Activated CD8-positive, alpha-beta memory T cell treated with anti-CD3 and anti-CD28 coated beads for 48 hours (primary cell): ENCODE measurements at places on chromosomes 1 and 21.

DNA sequence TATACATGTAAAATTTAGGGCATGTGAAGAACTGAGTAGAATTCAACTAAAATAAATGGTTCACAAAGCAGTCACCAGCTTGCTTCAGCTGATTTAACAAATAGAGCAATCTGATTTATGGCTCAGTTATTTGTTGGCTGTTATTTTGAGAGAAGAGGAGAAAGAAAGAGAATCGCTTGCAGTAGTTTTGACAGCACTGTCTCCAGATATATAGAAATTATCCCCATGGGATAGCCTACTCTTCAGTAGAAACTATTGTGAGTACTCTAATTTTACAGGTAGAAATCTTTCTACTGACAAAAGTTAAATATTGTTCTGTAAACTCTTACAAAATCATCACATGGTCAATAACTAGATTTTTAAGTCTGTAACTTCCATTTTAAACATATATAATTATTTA, 1098.2 kb downstream of the MRPL39 start:
- DNase-seq = no peak

DNA sequence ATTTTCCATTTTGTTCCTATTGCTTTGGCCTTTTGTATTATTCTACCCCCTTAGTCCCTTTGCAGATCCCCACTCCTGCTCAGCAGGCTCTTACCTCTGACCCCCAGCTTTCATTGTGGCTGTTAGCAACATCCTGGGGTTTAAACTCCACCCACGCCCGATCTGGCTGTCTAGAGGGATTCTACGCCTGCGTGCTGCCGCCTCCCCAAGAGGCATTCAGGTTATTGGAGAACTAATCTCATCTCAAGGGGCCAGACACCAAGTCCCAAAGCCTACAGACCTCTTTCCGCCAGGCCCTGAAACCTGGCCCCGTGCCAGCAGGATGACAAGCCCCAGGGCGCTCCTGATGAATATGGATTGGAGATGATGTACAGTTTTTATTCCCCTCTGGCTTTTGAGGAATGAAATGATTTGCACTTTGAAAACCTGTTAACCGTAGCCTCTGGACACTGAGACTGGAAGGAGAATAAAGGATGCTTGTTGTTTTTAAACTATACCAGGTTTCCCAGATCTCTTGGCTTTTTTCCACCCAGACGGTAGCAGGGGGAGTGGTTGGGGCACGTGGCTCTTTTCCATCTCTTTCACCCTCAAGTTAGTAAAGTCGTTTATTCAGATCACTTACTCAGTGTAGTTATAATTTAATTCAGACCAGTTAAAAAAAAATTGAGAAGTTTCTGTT, 14.5 kb upstream of the IKBKE start:
- DNase-seq = no peak

DNA sequence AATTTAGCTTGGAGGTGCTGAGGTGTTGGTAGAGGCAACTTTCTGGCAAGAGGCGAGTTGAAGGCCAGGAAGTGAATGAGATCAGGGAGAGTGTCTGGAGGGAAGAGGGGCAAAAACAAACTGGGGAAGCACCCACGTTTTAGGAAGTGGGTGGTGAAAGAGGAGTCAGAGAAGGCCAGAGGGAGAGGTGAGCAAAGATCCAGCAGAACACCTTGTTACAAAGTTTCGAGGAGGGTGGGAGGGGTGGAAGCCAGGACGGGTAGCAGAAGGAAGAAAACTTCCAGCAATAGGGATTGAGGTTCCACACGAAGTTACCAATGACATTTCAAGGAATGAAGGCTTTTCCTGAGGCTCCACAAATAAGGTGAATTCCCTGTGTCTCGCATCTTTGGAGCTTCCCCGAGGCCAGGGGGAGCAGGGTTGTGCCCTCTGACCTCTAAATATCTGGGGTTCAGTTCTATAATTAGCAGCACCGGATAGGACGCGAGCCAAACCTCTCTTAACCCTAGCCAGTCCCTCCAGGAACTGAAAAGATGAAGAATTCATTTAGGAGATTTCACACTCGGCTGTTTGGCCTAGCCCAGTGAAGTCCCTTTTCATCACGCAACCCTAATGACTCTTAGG, 578 bp upstream of the SESN2 start:
- no peak for DNase-seq

DNA sequence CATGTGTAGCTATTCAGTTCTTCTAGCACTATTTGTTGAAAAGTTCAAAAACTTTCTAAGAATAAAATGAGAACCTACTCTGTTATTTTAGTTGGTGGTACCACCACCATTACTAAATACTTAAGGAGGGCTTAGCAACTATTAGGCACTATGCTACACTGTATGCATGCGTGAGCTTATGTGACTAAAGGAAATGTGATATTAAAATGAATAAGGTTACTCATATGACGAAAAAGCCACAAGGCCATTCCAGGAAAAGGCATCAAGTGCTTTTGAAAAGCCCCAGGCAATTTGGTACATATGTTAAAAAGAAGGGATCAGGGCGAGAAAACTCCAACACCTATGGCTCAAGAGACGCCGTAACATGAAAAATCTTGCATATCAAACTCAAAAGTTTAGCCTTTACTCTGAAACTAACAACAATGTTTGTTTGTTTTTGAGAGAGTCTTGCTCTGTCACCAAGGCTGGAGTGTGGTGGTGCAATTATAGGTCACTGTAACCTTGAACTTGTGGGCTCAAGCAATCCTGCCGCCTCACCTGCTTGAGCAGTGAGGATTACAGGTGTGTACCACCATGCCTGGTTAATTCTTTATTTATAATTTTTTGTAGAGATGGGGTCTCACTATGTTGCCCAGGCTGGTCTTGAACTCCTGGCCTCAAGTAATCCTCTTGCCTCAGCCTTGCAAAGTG, 42.5 kb downstream of the EPRS1 start:
- no peak for DNase-seq

- DNase-seq = no peak
Measured at GRCh38 chr1:167927046-167927754, 9.3 kb upstream of the DCAF6 start.

GRCh38 chr1:167775178-167775577, 53.4 kb downstream of the MPZL1 start:
- DNase-seq = no peak

- no peak for DNase-seq
Measured at GRCh38 chr1:98478121-98478520, 183.4 kb upstream of the SNX7 start.

DNA sequence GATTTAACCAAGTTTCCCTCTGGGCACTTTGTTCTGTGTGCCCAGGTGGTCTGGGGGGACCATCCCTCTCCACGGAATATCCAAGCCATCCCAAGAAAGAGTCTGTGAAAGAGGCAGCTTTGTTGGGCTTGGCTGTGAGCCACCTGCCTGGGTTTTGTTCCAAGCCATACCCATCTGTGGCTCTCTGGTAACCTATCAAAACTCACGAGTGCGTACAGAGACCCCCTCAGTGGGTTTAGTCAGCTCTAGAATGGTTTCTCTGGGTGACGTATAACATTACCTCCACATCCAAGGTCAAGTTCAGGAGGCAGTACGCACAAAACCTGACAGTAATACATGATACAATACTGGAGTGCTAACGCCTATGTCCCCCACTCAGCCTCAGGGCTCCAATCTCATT, 54.2 kb downstream of the DNTTIP2 start:
- DNase-seq = no peak

DNA sequence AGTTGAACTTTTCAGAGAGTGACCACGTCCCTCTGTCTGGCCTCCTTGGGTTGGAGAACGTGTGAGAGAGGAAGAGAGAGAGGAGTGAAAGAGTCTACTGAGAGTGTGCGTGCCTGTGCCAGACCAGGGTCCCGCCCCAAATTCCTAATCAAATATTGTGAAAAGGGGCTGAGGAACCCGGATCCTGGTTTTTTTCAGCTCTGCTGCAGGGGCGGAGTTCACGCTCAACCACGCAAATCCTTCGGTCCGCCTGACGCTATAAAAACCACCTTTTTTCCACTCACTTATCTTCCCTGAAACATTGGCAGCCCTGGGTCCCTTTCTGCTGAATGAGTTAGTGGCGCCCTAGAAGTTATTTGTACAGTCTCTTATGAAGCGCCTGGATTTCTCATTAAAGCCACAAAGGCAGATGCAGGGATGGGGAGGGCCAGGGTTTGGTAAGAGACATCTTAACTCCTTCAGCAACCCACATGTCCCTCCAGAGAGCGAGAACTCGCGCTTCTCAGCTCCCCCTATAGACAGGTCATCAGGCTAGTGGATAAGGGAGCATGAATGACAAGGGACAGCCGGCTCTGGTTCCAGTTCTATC, at the start of gene FMOD:
FMOD (minus strand) TSS at position 86 of the 589 bp plus-strand sequence. CDS start 2,852 bp downstream, outside the sequence.
- DNase-seq = no peak

GRCh38 chr21:41186755-41187536, 19.0 kb downstream of the BACE2 start:
- DNase-seq = no peak

DNA sequence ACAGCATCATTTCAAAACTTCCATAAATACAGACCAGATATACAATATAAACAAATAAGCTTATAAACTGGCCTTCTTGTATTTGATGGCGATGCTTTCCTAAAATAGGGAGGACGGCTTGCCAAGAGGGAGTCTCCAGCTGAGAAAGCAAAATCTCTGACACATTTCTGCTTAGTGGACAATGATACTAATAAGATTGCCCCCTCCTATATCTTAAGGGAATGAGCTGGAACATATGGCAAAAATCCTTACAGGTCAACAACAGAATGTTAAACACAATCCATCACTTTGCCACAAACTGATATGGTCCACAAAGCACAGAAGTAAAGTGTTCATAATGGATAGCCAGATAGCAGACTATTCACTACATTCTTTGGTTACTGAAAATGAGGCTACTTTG, 7.1 kb upstream of the GADD45A start:
- no peak for DNase-seq

DNA sequence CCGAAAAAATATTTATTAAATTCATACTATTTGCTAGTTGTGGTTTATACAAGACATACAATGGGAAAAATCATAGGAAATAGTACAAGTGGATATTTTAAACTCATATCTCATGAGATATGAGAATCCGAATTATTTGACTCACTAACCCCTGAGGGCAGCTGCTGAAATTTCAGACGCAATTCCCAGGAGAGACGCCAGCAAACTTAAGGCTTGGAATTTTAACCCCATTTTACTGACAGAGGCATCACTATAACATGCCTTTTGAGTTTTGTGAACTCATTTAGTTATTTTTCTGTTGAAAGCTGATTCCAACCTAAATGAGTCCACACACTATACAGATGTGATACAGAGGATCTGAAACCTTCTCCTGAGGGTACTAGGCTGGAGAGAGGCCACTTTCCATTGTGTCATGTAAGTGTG, 5.9 kb upstream of the MROH9 start:
- no peak for DNase-seq

DNA sequence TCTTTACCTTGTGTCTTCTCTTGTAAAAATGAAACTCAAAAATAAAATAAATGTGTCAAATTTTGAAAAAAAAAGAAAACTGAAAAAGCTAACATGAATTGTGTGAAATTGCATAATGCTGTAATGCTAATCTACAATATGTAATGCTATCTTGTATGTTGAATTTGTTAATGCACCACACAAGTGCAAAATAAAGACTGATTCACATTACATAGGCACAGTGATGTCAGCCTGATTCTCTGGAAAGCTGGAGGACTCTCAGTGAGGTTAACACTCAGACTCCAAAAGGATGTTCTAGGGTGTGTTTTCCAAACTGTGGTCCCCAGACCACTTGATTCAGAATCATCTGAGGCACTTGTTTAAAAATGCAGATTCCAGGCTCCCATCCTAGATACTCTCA, 25.6 kb downstream of the SYT11 start:
- no peak for DNase-seq
